ENCODE measurements at places on chromosomes 5 and 9.

GRCh38 chr5:122237906-122238305 is 74.1 kb upstream of the SNCAIP start:
- DNase-seq: no peak

DNA sequence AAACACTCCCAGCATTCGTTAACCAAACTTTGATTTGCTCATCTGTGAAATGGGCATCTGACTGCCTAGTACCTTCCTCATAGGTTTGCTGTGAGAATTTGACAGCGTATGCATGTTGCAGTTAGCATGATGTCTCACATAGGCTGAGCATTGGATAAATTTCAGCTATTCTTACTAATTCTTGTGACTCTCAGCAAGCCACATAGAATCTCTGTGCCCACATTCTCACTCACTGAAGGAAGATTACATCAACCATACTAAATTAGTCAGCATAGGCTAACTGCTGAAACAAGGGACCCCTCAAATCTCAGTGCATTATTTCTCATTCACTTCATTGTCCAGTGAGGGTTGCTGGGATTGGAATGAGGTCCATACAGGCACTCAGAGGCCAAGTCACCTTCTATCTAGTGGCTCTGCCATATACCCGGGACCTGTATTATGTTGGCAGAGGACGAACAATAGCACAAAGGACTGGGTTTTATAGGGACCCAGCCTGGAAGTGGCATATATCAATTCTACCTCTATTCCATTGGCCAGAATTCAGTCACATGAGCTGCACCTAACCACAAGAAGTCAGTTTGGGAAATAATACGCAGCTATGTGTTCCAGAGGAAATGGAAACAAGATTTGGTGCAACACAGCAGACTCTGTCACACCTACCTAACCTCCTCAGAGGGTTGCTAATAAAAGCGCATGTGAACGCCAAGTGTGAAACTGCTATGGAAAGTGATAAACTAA is 4.2 kb upstream of the PTGER4 start:
- no peak for DNase-seq

DNA sequence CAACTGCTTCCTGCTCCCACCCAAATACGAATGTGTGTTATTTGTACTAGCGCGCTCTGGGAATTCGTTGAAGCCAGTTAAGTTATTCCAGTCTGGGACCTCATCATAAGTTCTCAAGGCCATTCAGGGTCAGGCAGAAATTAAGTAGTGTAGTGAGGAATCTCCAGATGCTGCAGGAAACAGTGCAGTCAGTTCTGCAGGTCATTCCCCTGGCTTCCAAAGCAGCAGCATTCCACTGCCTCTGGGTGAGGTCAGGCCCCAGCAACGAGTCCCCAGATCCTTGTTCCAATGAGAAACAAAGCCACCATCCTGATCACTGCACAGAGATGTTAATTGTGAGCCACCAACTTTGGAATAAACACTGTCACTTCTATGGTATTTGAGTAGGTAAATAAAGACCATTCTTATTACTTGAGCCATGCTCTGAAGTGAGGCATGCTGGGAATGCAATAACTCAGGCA is 33.1 kb downstream of the SVEP1 start:
- no peak for DNase-seq

DNA sequence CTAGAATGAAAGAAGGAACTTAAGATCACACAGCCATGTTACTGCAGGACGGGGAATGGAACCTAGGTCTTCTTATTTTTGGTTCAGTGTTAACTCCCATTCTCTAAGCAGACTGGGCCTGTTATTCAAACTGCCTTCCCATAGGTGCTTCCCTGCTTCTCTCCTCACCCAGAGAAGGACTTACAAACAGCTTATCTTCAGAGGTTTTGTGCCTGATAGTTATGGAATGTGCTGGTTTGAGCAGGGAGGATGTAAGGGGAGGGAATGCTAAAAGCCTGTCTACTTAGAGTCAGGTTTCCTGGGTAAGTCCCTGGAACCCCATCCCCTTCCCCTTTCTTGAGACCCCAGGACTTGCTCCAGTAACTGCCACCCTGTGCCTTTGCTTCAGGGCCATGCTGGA is 4.2 kb upstream of the PSMD5 start:
- no peak for DNase-seq

DNA sequence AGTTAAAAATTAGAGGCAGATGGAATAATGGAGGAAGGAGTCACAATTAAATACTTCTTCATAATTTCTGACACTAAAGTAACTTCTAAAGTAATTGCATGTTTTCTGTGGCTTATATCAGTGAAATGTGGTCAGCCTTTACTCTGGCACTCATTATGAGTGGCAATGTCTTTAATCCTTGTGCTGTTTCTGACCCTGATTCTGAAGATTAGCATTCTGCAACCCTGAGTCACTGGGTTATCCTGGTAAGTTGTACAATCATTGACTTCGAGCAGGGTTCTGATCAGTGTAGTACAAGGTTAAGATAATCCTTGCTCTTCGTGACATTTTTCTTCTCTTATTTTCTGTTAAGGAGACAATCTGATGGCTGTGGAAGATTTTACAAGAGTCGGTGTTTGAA is 379.4 kb upstream of the RORB start:
- no peak for DNase-seq

DNA sequence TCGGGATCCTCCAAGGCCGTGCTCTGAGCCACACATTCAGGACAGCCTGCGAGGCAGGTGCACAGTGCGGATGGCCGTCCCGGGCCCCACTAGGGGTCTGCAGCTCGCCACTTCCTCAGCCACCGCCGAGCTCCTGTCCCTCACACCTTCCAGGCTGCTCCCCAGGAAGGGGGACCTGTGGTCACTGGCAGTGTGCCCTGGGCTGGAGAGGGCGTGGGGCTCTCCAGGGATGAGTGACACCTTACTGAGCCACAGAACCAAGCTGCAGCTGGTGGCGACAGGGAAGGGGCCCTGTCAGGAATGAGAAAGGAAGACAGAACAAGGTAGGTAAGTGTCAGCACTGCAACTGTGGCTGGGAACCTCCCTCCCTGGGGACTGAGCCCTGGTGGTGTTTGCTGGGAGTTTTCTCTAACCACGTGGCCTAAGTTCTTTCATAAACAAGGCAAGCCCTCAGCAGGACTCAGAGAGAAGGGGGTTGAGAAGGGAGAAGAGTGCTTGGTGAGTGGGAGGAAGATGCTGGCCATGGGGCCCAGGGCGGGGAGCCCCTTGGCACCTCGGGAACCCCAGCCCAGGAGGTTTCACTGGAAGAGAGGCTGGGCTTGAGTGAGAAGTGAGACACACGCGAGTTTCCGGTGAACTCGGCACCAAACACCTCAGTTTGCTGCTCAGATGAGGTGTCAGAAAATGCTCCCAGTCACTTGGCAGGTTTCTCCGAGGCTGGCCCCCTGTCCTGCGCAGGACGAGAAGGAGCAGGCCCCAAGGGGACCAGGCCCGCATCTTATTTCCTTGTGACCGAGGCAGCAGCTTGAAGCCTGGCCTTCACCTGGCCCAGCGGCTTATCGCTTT is 5.2 kb downstream of the IL13 start:
- DNase-seq: peak; percentile 46

DNA sequence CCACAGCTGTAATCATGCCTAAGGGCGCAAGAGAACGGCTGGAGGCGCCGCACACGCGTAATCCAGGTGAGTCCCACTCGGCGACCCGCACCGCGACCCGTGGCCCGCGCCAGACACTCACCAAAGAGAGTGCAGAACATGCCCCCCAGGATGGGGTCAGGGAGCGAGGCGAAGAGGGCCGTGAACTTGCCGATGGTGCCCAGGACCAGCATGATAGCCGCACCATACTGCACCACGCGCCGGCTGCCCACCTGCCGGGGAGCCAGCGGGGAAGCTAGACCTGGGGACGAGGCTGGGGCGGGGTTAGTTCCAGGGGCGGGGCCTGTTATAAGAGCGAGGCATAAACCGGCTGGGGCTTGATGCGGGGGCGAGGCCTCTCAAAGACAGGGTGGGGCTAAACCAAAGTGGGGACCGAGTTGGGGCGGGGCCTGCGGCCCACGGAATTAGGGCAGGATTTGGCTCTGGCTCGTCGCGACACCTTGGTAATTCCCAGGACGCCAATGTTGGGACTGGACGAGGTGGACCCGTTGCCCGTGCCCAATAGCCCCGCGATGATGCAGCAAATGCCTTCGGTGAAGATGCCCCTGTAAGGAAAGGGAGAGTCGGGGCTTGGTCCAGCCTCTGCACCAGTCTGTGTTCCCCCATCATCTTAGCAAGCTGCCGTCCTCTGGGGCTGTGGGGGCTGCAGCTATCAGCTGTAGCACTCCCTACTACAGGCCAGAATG is 4.8 kb downstream of the SLC23A1 start:
- DNase-seq: no peak

GRCh38 chr5:31021181-31021624 is 172.3 kb upstream of the CDH6 start:
- no peak for DNase-seq

- DNase-seq: no peak
These were observed 21.2 kb upstream of the PFDN1 start for GRCh38 chr5:140324041-140324600.

DNA sequence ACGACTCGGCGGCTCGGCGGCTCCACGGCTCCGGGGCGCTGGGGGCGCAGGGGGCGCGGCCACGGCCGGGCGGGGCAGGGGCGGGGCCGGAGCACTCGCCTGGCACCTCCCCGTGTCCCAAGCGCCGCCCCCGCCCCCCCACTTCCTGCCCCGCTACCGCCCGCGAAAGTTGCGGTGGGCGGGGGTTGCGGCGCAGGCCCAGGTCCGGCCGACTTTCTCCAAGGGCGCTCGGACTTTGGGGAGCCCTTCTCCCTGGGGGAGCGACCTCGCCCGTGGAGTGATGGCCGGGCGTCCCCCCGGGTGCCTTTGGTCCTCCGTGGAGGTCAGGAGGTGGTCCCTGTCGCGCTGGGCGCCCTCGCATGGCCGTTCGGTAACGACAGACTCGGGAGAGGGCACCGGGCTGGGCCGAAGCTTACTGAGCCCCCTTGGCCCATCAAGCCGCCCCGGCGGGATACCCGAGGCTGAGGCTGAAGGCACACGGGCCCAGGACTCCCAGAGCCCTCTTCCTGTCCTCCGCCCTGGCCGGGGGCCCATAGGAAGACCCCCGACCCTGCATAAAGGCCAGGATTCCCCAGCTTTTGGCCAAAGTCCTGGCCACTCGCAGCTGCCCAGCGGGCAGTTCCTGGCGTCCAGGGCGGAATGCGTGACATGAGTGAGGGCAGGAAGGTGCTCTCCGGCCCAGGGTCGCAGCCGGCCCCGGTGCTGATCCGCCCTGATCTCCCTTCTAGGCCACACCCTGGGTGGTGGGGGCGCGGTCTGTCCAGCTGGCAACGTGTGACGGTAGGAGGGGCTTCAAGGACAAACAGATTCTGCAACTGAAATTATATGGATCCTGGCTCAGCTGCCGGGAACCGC is 883 bp upstream of the VAV2 start:
- DNase-seq: peak; percentile 80

DNA sequence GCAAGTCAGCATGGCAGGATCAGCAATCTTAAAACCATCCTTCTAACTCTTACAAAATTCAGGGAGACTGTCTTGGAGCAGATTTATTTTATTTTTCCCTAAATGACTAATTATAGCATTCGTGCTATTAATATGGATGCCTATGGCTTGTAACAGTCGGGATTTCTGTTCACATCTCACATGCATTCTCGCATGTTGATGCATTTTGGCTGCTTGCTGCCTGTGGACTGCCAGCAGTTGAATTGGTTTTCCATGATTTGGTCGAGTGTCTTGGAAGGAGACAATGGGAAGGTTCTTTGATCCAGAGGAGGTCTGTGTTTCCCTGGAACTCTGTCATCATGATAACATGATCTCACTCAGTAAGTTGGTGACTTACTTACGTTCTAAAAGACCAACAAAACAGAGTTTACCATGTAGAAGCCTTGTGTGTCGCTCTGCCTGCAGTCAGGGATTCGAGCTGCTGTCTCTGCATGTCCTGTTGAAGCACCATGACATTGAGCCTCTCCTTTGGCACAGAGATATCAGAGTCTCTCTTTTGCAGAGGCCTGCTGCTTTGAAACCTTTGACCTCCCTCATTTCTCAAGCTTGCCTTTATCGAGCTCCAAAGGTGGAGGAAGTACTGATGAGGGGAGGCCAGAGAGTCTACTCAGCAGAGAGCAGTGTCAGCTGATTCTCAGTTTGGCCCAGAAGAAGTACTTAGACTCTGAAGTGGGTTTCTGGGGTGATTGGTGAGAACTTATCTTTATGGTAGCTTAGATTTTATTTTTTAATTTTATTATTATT is 82.4 kb downstream of the ARHGAP26 start:
- no peak for DNase-seq

DNA sequence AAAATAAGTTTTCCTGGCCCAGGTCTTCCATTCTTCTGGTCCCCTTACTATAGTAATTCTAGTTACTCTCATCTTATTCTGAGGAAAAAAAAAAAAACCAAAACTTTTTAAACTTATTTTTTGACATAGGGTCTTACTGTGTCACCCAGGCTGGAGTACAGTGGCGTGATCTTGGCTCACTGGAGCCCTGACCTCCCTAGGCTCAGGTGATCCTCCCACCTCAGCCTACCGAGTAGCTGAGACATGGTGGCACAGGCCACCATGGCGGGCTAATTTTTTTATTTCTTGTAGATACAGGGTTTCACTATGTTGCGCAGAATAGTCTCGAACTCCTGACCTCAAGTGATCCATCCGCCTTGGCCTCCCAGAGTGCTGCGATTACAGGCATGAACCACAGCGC is 38.4 kb downstream of the SNAPC3 start:
- no peak for DNase-seq

DNA sequence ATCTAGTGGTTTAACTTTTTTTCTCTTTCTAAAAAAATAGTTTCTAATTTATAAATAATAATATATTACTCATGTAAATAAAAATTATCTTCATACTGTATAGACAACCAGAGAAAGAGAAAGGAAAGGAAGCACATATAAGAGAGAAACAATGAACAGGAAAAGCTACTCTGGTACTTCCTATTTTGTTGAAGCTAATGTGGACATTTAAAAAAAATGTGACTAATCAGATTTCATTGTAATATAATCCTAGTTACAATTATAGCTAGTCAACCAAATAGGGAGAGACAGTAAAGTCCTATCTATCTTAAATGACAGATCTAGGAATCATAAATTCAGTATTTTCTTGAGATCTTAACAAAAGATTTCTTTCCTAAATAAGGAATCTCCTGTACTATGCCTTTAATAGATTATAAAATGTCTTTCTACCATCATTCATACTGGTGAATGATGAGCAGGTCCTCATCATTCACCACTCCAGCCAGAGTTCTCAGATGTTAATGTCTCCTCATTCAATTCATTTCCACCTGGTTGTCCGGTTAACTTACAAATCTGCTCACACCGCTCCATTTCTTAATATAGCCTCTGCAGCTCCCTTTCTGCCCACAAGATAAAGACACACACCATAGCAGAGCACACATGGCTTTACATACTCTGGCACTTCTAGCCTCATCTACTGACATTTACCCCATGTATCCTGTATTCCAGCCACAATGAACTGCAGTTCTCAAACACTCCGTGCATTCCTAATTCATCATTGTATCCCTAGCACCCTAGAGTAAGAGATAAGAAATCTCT is 30.9 kb downstream of the ZFR start:
- no peak for DNase-seq
